ENCODE measurements at places on chromosomes 16 and 17. TPM values are rescaled to one million over a fixed set of nuclear protein-coding genes. Genes with fewer than 3 reads are reported as not detected.

DNA sequence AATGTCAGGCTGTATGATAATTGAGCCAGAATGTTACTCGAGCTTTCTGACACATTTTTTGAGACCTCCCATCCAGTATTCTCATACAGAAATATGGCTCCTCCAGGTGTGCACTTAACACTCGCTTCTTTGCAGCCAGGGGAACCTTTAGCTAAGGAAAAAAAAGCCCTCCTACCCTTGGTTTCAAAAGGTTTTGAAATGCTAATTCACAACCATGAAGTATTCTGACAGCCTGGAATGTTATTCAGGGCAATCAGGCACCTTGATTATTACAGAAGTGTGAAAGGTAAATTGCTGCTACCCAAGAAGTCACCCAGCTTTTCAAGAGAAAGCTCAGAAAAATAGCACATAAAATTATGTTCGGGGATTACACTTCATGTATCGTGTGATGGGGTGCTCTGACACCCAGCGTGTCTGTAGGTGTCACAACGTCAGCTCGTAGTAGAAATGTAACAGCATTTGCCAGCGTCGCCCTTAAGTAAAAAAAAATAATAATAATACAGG, 41.1 kb downstream of the NTN1 start:
- DNase-seq: no peak

DNA sequence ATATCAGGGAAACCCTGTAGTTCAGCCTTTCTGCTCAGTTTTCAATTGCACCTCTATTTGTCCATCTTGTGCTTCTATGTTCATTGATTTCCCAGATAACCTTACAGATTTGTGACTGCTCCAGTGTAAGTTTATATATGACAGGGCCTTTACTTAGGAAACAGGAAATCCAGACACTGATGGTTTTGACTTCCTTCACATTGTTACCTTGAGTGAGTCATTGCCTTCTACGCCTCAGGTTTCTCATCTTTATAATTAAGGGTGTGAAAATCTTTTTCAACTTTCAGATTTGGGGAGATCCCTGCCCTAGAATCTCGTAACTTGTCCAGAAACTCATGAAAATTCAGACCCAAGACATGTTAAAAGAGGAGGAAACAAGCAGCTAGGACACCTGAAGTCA, 342.4 kb upstream of the TBX2 start:
- no peak for DNase-seq

GRCh38 chr17:21233581-21234347, 19.4 kb downstream of the NATD1 start:
- no peak for DNase-seq

DNA sequence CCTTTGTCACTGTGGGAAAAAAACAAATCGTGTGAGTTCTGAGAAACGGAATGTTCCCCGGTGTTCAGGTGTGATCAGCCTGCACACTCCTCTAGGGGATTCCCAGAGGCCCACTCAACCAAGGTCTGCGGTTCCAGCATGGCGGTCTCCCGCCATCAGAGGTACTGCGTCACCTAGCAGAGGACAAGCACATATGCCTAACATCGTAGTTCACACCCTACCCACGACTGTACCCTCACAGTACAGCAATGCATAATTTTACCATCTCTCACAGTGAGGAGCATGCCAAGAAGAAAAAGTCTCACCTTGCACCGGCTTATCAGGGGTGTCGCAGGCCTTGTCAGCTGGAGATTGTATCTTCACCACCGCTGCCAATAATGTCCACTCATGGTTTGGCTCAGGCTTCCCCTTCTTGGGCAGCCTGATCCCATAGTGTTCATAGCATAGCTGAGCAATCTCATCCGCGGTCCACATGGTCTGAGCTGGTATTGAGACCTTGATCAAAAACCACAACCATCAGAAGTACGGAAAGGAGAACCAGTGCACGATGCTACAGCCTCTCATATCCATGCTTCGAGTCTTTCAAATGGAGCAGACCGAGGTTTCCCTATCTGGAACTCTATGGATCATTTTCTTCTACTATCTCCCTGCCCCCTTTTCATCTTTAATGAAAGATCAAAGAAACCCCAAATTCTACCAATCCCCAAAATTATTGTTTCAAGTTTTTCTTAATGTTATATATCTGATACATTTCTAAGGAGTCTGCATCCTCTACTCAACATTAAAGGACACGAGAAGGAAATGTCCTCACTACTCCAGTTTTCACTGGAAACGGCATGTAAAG, 2.5 kb downstream of the ADAT1 start:
- no peak for DNase-seq

DNA sequence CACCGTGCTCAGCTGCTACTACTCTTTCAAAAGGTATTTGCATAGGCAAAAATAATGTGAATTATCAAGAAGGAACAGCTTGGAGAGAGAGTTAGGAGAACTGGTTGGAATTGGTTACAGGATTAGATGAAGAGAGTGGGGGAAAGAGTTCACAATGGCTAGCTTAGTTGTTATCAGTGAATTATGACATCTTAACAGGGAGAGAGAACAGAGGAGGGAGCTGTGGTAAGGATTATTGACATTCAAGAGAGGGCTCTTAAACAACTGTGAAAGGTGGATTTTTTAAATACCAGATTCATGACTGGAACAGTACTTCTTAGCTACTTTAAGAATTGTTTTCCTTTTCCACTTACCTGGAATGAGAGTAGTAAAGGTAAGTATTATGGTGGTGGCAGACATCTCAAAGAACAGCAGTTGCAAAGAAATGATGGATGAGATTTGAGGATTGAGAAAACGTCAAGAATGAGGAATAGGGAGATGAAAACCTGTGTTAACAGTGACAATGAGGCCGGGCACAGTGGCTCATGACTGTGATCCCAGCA, 43.9 kb upstream of the SLC5A11 start:
- no peak for DNase-seq

DNA sequence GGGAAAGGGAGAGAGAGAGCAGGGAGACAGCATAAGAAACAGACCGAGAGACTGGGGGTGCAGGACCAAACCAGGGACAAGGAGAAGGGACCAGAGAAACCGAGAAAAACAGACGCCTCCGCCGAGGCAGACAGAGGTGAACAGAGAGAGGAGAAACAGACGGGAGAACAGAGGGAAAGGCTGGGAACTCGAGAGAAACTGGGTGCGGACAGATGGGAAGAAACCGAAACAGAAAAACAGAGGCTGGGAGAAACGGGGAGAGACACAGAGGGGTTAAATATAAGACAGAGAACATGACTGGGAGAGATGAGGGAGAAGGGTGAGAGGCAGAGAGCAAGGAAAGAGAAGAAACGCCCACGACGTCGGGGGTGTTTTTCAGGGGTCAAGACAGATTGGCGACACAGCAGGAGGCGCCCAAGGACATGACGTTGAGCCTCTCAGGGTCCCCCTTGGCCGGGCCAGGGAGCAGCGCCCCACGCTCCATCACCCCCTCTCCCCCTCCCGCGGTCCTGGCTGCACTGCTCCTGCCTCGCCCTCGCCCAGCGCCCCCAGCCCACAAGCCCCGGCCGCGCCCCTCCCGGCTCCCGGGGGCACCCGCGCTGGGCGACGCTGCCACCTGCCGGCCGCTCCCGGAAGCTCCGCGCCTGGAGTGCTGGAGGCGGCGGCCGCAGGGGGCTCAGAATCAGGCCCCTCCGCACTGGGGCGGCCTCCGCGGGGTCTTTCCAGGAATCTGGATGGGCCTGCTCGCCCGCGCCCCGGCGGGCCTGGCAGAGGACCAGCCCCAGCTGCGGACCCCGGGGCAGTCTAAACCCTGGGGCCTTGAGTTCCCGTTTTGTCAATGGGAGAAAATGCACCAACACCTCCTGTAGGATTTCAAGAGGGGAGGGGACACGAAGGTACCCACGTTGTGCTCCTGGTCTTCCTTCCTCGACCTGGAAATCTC, 1.3 kb upstream of the TMEM92 start:
- peak; percentile 79 for DNase-seq

The ALOX12 gene
- 0.16 TPM for total RNA-seq
